ENCODE measurements at places on chromosomes 12 and 14. TPM values are rescaled to one million over a fixed set of nuclear protein-coding genes. Genes with fewer than 3 reads are reported as not detected.

The TMEM121 gene
- 3.3 TPM for total RNA-seq

The CMKLR1 gene
- total RNA-seq = 5.5 TPM

The PLA2G1B gene
- 9,940 TPM for total RNA-seq

The CISTR gene
- total RNA-seq = not detected

The C12orf56 gene
- total RNA-seq = not detected

The RFX4 gene
- 0.12 TPM for total RNA-seq

The JPH4 gene
- 0.12 TPM for total RNA-seq

The ENDOU gene
- 0.20 TPM for total RNA-seq

The CNTN1 gene
- total RNA-seq = 2.5 TPM

The COL2A1 gene
- not detected for total RNA-seq

The LRFN5 gene
- 0.20 TPM for total RNA-seq

The NANOG gene
- 0.28 TPM for total RNA-seq

The GPX2 gene
- total RNA-seq = 2.6 TPM

The USP44 gene
- 2.2 TPM for total RNA-seq

The LRP1-AS gene
- total RNA-seq = not detected

The OR4M1 gene
- total RNA-seq = not detected

The PPM1H gene
- 5.2 TPM for total RNA-seq

The ZBTB25 gene
- total RNA-seq = 8.1 TPM

The SYT1 gene
- 0.16 TPM for total RNA-seq

The RIMBP2 gene
- 6.3 TPM for total RNA-seq

The TEX52 gene
- not detected for total RNA-seq

The PEBP1 gene
- 141 TPM for total RNA-seq
